ENCODE measurements at places on chromosomes 2 and 18.

DNA sequence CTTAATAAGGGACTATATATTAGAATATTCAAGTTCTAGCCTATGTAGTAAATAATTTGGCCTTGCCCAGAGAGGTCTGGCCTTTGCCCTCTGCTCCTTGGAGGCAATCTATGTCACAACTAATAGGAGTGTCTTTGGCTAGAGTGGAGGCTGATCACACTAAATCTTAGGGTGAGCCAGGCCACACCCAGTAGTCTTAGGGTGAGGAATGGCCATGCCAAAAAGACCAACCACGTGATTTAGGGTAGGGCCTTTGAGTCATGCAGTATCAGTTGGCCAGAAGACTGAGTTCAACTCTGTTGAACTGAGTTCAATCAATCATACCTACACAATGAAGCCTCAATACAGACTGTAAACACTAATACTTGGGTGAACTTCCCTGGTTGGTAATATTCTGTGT lies 26.0 kb upstream of the FLACC1 start:
- DNase-seq = no peak

DNA sequence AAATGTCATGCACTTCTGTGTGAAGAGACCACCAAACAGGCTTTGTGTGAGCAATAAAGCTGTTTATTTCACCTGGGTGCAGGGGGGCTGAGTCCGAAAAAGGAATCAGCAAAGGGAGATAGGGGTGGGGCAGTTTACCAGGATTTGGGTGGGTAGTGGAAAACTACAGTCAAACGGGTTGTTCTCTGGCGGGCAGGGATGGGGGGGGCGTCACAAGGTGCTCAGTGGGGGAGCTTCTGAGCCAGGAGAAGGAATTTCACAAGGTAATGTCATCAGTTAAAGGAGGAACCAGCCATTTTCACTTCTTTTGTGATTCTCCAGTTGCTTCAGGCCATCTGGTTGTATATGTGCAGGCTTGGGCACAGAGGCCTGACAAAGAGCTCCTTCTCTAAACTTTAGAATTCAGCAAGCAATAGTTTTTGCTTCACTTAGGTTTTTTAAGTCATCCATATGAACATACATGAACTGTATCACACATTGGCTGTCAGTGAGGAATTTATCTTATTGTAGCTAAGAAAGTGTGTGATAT lies 17.5 kb upstream of the ALPK2 start:
- no peak for DNase-seq

DNA sequence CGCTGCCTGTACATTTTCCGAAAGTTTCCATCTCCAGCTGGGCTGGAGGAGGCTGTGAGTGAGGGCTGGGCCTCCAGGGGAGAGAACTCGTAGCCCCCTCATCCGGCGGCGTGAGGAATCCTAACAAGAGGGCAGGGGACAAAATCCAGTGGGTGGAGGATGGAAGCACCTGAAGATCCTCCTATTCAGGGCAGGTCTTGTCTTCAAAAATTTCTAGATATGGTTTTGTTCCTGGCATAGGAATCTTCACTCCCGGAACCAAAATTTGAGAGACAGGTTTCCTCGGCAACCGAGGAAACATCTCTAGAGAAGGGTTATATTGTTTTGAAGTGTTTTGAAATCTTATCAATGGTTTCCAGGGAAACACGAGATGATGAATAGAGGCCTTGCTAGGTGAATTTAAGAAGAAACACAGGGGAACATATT lies 136.7 kb downstream of the SH3BP4 start:
- no peak for DNase-seq

- no peak for DNase-seq
Observed at GRCh38 chr18:79617511-79618500, 61.8 kb upstream of the CTDP1 start.

GRCh38 chr2:167572883-167573619 lies 674.3 kb downstream of the STK39 start:
- DNase-seq = no peak

- no peak for DNase-seq
Observed at GRCh38 chr2:7867867-7868266, 814.0 kb upstream of the ID2 start.

- DNase-seq = no peak
Observed at GRCh38 chr2:118988706-118989105, 46.7 kb downstream of the MARCO start.

DNA sequence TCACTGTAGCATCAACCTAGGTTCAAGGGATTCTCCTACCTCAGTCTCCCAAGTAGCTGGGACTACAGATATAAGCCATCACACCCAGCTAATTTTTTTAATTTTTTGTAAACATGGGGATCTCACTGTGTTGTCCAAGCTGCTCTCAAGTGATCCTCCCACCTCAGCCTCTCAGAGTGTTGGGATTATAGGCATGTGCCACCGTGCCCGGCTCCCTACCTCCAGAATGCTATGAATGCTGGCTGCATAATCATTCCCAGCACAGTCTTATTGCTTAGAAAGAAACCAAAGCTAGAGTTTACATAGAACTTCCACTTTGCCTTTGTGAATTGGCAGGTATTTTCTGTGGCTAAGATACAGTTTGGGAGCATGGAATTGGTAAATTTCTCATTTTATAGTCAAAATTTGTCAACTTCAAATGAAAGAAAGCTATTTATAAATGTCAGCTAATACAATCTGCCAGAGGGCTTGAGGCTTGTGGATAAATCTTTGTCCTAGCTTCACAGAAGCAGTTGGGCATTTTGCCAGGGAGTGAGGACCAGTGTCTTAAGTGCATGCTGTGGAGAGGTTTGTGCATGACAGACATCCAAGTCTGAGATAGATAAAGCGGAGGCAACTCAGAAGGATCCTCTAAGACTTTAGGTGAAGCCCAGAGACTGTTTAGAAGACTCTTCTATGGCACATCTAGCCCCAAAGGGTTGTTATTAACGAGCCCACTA lies 175.4 kb downstream of the ANTXR1 start:
- DNase-seq = no peak

GRCh38 chr18:34909637-34910364 lies 131.4 kb upstream of the MAPRE2 start:
- no peak for DNase-seq

DNA sequence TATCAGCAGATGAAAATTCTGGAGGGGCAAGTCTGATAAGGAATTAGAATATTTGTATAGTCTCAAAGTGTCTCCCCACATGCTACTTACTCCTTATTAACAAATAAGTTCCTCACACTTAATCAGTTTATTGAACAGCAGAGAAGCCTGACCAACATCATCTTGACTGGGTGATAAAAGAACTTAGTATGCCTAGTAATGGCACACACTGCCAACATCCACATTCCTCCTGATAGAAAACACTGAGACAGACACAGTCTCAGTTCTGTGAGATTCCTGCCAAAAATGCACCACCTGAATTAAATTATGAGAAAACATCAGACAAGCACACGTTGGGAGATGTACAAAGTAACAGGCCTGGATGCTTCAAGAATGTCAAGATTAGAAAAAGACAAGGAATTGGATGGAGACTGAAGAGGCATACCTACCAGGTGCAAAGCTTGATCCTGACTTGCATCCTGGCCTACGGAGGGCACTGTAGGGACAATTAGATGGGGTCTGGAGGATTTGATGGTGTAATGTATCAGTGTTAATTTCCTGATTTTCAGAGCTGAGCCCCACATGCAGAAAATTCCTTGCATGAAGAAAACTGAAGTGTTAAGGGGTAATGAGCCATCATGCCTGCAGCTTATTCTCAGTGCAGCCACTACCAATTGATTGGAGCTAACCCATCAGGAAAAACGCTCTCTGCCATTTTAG lies 200.4 kb upstream of the SH3BP4 start:
- DNase-seq = no peak

DNA sequence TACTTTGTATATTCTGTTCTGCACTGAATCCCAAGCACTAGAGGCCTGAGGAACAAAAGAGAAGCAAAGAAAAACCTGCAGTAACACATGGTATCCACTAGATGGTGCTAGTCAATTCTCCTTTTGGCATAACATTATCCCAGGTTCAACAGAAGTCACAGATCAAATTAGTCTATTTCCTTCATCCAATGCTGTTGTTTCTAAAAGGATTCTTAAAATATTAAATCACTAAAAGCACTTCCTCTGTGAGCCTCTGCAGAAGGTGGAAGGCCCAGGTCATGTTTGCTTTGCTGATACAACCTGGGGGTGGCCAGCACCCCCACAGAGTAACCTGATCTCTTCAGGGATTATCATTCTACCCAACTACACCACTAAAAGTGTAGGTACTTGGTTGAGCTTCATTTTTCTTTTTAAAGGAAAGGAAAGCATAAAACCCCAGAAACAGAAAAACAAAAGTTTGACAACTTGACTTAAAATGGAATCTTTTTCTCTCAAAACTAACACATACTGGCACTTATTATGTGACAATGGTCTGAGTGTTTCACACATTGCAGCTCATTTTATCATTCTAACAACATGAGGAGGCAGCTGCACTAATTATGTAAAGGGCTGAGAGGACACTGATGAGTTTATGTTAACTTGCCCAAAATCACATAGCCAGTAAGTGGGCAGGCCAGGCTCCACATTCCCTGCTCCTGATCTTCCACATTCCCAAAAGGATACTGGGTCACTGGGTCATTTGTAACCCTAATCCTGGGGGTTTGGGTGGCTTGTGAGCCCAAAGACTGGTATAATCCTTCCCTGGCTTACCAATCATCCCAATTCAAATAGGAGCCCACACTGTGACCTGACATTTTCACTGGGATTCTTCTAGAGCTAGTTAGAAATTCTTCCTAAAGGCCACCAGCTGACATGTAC lies 66.8 kb upstream of the DNER start:
- no peak for DNase-seq

GRCh38 chr18:46715062-46715461 lies 41.8 kb downstream of the ST8SIA5 start:
- no peak for DNase-seq

- DNase-seq = no peak
Observed at GRCh38 chr2:41720331-41721251, 327.2 kb upstream of the PKDCC start.

DNA sequence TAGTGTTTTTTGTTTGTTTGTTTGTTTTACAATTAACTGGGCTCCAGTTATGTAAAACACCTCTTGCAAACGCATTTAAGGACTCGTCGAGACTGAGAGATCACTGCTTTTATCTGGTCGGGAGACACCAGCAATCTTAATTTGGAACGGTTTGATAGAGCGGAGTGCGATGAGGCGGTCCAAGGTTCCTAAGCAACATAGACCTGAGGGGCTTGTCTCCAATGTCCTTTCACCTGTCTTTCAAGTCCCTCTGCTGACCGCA lies 729 bp upstream of the SELENOI start:
- DNase-seq = no peak

DNA sequence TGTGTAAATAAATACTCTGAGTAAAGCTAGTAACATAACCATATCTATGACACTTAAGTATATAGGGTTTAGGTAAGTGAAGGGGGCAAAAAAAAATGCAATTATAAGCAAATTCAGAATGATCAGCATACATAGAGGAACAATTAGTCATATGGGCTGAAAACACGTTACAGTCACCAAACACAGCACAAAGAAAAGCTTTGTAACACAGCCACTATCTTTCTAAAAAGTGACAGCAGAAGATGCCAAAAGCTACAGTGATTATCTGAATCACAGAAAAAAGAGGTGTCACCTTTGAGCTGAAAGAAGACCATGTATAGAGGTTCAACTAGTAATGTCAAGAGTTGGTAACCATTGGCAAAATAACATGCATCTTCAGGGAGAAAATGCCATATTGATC lies 115.5 kb downstream of the ERBB4 start:
- DNase-seq = no peak

- DNase-seq = peak; percentile 23
Observed at GRCh38 chr2:218395456-218395825, 4.2 kb upstream of the CTDSP1 start.

DNA sequence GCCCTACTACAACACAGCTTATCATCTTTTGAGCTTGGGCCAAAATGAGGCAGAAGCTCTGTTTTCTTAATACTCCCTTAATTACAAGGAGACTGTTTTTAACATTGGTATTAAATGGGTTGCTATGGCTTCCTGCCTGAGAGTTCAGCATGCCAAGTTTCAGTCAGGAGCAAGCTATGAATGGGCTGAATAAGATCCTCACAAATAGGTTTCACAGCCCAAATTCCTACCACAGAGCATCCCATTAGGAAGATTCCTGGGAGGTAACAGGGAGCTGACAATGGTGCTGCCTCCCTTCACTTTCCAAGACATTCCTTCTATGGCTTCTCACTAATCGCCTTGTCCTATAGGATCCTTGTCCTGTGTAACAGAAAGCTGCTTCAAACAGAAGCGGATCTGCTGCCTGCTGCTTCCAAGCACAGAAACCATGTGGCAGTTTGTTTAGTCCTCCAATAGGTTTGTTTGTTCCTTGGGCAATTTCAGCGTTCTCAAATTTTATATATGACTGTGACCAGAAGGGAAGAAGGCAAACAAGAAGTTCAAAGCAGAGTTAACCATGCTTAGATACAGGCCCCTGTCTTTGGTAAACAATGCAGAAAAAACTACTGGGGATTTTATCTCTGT lies 70.9 kb downstream of the NCKAP5 start:
- no peak for DNase-seq
